NCI-H2107 (cell line): ENCODE measurements at places on chromosomes 5 and 9.
A peak's percentile ranks its signal among the peaks of the same experiment; 100 is the strongest.

- no peak for DNase-seq
These were observed 84.3 kb upstream of the SHB start for GRCh38 chr9:38153152-38153909.

GRCh38 chr5:24141046-24141445, 503.7 kb downstream of the CDH10 start:
- no peak for DNase-seq

- DNase-seq = no peak
These were observed 102.4 kb upstream of the GPR151 start for GRCh38 chr5:146618434-146618833.

DNA sequence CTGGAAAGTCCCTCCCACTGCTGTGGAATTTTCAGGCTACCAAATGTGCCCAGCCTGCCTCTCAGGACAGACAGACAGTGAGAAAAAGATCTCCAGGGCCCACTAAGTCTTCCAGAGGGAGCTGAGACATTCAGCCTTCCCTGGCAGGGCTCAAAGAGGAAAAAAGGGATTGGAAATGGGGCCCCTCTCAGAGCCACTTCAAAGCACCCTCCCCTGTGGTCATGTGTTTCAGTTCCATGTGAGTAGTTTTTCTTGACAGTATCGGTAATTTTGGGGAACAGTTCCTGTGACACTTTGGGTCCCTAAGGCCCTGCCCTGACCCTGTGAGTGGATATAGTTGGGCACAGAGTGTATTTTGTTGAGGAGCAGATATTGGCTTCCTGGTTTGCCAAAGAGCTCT, 25.0 kb downstream of the LARP1 start:
- DNase-seq = no peak

DNA sequence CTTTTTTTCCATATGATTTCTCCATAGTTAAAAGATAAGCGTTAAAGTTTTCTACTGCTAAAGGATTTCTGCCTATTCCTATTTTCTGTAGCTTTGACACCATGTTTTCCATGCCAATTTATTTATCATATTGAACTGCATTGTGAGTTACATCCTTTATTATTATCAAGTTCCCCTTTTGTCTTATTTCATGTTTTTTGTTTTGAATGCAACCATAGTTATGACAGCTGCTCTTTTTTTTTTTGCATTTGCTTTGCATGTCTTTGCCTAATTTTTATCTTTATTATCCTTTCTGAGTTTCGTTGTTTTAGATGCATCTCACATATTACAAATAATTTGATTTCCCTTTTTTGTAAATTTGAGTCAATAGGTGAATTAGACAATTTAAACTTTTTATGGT, 161.5 kb downstream of the DEPDC1B start:
- DNase-seq = no peak

- no peak for DNase-seq
These were observed 1.2 kb downstream of the N4BP3 start for GRCh38 chr5:178114325-178115135.

DNA sequence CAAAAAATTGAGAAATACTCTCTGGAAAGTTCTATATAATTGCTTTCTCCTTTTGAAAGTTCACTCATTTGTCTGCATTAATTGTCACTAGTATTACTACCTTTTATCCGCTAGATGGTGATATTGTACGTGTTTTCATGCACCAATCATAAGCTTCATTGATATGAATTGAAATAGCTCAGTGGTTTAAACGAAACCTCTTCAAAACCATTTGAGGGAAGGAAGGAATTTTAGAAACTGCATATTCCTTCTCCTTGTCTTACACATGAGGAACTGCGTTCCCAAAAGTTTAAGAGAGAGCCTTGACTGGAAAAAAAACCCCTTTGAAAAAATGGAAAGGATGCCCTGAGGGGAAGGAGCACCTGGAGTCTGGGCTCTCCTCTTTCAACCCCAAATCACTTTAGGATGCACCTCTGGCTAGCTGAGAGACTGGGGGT, 98.6 kb downstream of the YTHDC2 start:
- DNase-seq = no peak

DNA sequence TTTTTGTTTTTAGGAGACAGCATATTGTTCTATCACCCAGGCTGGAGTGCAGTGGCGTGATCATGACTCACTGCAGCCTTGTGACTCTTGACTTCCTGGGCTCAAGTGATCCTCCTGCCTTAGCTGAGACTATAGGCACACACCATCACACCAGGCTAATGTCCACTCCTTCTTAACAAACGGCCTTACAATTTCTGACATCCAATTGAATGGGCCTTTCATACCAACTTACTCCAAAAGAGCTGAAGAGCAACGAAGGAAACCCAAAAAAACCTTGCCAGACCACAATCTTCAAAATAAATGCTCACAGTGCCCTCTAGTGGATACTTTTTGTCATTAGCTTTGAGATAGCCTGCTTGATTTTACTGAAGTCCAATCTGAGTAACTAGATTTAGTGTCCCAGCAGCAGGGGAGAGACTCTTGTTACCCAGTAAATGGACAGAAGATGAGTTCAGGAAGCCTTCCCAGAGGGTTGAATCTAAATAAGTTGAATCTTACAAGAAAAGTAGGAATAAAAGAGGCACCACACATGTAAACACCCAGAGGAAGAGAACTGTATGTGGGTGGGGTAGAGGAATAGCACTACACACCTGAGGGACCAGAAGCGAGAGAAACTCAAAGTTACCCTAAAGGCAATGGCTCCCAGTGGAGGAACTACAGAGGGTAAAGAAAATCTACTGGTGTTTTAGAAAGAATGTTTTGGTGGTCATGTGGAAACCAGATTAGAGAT, 9.3 kb downstream of the ZNF622 start:
- peak; percentile 36 for DNase-seq

DNA sequence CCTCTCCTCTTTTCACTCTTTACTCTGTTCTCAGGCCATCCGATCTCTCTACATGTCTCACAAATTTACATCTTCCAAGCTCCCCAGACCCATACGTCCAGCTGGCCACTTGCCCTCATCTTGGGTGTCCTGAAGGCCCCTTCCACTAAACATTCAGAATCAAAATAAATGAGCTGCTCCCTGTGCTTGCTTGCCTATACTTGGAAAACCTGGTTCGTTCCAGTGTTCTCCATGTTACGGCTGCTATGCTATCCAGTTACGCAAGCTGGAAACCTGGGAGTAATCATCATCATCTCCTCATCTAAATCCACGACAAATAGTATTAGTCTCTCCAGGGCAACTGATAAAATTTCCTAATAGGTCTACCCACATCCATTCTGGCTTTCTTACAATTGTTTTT, 165.0 kb upstream of the FBXL17 start:
- DNase-seq = no peak

- no peak for DNase-seq
These were observed 5.3 kb downstream of the RALGDS start for GRCh38 chr9:133115604-133116345.

- no peak for DNase-seq
These were observed 558.0 kb downstream of the PDE4D start for GRCh38 chr5:59335544-59335943.

DNA sequence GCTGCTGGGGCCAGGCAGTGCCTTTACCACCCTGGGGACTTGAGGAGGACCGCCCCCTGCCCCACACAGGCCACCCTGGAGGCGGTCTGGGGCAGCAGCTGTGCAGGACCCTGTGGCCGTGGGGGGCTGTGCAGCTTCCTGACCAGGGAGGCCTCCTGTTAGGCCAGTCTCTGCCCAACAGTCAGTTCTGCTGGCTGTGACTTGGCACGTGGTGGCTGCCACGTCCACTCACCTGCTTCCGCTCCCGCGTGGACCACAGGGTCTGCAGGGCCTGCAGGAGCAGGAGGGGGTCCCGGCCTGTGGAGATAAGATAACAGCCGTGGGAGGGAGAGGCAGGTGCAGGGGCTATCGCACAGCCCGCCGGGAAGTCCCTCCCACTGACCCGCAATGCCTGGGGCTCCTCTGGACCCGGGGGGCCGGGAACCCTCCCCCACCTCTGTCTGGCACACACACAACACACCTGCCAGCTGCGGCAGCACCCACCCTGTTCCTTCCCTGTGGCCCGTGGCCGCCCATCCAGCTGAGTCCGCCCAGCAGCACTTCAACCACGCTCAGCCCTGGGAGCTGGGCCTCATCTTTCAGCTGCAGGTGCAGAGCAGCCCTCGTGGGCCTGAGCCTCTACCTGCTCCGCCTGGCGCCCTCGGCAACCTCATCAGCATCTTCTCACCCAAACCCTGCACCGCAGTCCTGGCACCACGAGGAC, 39.7 kb downstream of the EXD3 start:
- DNase-seq = no peak

GRCh38 chr5:72234265-72234700, 85.8 kb downstream of the MRPS27 start:
- DNase-seq = no peak

DNA sequence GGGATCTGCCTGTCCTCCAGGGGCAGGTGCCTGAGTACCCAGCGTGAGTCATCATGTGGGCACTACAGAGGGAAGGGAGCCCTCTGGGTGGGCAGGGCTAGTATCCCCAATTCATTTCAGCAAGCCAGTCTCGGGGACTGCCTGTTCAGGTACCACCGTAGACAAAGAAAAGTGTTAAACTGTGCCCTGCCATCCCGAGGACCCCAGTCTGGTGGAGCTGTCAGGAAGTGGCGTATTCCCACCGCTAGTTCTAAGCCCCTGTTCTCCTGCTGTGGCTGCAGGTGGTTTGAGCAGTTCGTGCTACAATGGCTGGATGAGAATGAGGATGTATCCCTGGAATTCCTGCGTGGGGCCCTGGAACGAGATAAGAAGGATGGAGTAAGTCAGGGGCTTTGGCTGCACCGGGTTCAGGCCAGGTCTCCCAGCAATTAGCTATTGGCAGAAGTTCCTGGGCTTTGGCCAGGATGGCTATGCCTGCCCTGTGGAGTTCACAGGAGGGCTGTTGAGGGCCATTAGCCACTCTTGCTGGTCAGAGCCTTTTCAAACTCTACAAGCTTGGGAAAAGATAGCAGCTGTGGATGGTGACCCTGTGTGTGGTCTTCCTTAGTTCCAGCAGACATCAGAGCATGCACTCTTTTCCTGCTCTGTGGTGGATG, 93.2 kb upstream of the RUSC2 start:
- DNase-seq = no peak
